ENCODE measurements at places on chromosomes 3 and 15.

DNA sequence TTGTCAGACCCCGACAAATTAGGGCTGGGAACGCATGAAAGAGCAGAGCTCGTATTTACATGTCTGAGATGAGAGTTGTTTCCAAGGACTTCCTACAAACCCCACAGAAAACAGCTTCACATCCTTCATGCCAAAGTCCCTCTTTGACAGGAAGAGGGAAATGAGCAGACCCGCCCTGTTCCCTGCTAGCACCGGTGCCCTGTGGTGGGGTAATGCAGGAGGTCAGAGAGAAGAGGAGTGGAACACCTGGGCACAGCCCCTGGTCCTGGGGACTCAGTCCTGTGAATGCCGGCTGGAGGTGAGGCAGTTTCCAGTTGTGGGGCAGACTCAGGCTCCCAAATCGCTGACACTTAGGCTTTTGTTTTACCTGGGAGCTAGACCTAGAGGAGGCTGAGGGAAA, 4.0 kb downstream of the PLA2G4D start:
- DNase-seq = no peak

DNA sequence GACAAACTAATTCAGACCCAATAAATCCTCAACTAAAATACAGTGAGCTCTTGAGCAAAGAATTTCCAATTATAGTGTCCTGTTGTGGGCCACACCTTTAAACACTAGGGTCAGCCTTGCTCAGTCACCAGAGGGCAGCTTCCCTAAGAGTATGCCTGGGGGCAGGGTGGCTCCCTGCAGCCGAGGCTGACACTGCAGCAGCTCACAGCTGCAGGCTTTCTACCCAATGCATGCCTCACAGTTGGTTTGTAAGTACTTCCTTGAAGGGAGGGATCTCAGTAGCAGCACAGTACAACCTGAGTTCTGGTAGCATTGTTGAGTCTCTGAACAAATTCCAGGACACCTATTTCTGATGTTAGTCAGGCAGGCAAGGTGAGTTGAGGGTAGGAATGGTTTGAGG, 335.6 kb downstream of the TUSC7 start:
- no peak for DNase-seq

DNA sequence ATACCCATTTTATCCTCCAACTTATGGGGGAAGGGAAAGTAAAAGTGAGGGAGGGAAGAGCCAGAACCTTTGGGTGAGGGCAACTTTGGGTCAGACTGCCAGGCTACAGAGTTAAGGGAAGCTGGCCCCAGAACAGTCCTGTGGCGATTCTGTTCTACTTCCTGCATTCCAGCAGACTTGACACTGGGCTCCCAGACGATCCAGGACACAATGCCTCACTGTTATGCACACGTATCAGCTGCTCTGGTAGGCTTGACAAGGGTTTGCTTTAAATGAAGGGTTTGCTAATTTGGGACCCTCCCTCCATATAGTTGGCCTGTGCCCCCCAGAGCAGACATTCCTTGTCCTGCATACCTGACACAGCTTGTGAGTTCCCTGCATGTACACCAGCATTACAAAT, 10.7 kb downstream of the GORASP1 start:
- no peak for DNase-seq

DNA sequence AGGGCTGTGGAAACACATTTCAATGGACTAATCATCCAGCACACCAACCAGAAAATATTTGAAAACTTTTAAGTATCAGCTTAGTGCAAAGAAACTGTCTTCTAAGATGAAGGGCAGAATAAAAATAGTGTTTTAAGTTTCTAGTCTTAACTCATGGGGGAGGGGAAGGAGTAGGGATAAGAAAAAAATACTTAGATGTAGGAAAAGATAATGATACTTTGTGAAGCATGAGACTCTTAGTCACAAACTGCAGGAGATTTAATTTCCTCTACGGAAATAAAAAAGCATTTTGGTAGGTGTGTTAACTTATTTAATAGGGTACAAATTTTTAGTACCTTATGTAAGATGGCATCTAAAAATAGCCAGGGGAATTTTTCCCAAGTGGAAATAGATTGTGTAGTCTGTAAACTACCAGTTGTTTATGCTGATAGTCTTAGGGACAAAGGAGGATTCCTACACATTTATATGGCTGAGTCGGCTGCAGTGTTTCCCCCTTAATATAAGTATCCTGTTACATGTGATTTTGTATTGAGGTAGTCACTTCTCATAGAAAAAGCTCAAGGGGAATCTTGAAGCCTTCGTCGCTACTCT, 78.2 kb upstream of the GBE1 start:
- DNase-seq = no peak

DNA sequence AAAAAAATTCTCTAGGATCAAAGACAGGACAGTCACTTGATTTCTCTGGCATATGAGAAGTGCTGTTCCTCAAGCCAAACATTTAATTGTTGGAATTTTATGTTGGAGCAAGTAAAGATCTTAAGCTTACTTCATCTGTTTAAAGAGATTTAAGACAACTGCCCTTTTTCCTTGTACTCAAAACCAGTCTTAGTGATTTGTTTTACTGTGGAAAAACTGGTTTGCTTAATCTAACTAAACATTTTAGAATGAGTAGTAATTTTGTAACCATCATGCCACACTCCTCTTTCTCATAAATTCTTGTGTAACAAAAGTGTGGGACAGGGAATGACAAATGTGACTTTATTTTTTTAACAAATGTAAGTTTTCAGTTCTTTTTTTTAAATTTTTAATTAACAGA, 18.4 kb downstream of the PRKCI start:
- no peak for DNase-seq

- no peak for DNase-seq
Measured at GRCh38 chr3:166104938-166105337, 267.7 kb upstream of the BCHE start.

DNA sequence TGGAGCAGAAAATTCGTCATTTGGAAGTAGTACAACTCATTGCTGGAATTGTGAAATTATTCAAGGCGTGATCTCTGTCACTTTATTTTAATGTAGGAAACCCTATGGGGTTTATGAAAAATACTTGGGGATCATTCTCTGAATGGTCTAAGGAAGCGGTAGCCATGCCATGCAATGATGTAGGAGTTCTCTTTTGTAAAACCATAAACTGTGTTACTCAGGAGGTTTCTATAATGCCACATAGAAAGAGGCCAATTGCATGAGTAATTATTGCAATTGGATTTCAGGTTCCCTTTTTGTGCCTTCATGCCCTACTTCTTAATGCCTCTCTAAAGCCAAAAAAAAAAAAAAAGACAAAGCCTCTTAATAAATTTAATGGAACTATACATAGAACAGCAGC, 5.5 kb upstream of the TIMMDC1 start:
- DNase-seq = no peak

- no peak for DNase-seq
Measured at GRCh38 chr3:26963361-26963743, 340.8 kb downstream of the LRRC3B start.

GRCh38 chr15:43903864-43904290, 77.1 kb downstream of the WDR76 start:
- DNase-seq = no peak

GRCh38 chr15:64875641-64876223, 34.0 kb downstream of the PLEKHO2 start:
- no peak for DNase-seq

GRCh38 chr3:152676810-152677379, 158.0 kb upstream of the P2RY1 start:
- no peak for DNase-seq

DNA sequence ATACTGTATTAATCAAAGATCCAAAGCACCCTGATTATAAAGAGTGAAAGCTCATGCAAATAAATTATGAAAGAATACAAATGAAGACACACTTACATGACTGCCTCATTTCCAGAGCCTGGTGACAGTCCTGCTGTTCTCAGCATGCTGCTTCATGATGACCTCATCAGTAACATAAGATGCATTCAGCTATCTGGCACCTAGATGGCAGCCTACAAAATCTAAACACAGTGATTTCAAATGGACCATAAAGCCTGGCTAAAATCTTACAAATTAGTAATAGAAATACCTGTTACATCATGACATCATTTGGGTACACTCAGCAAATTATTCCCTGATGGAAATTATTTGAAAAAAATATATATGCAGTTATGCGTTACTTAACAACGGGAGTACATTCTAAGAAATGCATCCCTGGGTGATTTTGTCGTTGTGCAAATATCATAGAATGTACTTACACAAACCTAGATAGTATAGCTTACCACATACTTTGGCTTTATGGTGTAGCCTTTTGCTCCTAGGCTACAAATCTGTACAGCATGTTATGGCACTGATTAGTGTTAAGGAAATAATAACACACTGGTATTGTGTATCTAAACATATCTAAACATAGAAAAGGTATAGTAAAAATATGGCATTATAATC, 207.2 kb downstream of the EPHA3 start:
- no peak for DNase-seq

- DNase-seq = no peak
Measured at GRCh38 chr3:127544803-127545201, 45.7 kb downstream of the TPRA1 start.

- no peak for DNase-seq
Measured at GRCh38 chr3:134822090-134822489, 27.0 kb downstream of the EPHB1 start.

DNA sequence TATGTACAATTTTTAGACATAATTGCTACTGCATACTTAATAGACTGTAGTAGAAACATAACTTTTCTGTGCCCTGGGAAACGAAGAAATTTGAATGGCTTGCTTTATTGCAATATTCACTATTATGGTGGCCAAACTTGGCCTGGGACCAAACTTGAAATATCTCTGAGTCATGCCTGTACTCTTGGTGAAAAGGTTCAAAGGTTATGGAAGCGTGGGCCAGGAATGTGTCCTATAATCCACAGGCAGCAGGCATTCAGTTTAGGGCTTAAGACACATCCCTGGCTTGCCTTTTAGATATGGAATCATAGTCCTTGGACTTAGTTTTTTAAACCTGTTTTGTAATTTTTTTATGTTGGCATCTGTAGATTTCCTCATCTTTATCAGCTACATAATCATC, 124.3 kb downstream of the LRIG1 start:
- DNase-seq = no peak

Measured in stimulated activated CD4-positive, alpha-beta T cell treated with anti-CD3 and anti-CD28 coated beads, Interleukin-1b, Interleukin-23, amount 100 ng/mL, for 1 hour (primary cell).